ENCODE measurements at places on chromosomes 5 and 9. TPM values are rescaled to one million over a fixed set of nuclear protein-coding genes. Genes with fewer than 3 reads are reported as not detected.

Gene ALDOB
- total RNA-seq = not detected

Gene GABRP
- not detected for total RNA-seq

Gene CMYA5
- 0.10 TPM for total RNA-seq

Gene PTAR1
- 85.3 TPM for total RNA-seq

Gene TAF1L
- not detected for total RNA-seq

Gene RABEPK
- total RNA-seq = 14.2 TPM

Gene TYRP1
- not detected for total RNA-seq

Gene C1QTNF3
- total RNA-seq = 7.6 TPM

Gene KIF4B
- total RNA-seq = not detected

Gene SHISAL2B
- total RNA-seq = not detected

Gene SPATA31C1
- total RNA-seq = not detected

Gene SPATA31E1
- not detected for total RNA-seq

Gene RGS14
- total RNA-seq = 93.3 TPM

Gene ADAM19
- 113 TPM for total RNA-seq

Gene SLCO6A1
- not detected for total RNA-seq

Gene ADAMTS2
- not detected for total RNA-seq

Gene SLC27A4
- total RNA-seq = 8.6 TPM

Gene MCC
- total RNA-seq = 11.1 TPM

Gene RGS7BP
- not detected for total RNA-seq

Gene MAMDC2
- total RNA-seq = 0.10 TPM

Gene DRD1
- total RNA-seq = not detected

Gene INSL4
- total RNA-seq = not detected

Gene BTNL3
- not detected for total RNA-seq

Gene HTR1A
- total RNA-seq = not detected

Gene FIBCD1
- total RNA-seq = not detected

Gene LRRC8A
- 39.7 TPM for total RNA-seq

Gene ADGRV1
- total RNA-seq = 0.52 TPM

Gene PIGO
- total RNA-seq = 18.3 TPM

Gene IFNA2
- not detected for total RNA-seq

Gene WDR31
- 0.22 TPM for total RNA-seq

Gene PCDHGA5
- not detected for total RNA-seq

Gene CEL
- total RNA-seq = 0.37 TPM

Gene SYNPO
- 0.07 TPM for total RNA-seq

Gene IFNK
- total RNA-seq = not detected

Gene BASP1
- 1.6 TPM for total RNA-seq

Gene GHR
- total RNA-seq = not detected

Gene NSD1
- 125 TPM for total RNA-seq

Gene DEPDC1B
- total RNA-seq = 2.0 TPM

Gene OR13J1
- not detected for total RNA-seq

Gene SPINK13
- total RNA-seq = not detected

Gene AMACR
- total RNA-seq = 2.1 TPM

Gene HAPLN1
- total RNA-seq = not detected

Gene GABRA1
- total RNA-seq = not detected

Gene SEMA6A
- total RNA-seq = not detected

Gene NMUR2
- total RNA-seq = not detected

Gene TAS2R1
- total RNA-seq = not detected

All from CD4-positive, CD25-positive, alpha-beta regulatory T cell (primary cell).